ENCODE measurements at places on chromosomes 1 and 21. TPM values are rescaled to one million over a fixed set of nuclear protein-coding genes. Genes with fewer than 3 reads are reported as not detected.

DNA sequence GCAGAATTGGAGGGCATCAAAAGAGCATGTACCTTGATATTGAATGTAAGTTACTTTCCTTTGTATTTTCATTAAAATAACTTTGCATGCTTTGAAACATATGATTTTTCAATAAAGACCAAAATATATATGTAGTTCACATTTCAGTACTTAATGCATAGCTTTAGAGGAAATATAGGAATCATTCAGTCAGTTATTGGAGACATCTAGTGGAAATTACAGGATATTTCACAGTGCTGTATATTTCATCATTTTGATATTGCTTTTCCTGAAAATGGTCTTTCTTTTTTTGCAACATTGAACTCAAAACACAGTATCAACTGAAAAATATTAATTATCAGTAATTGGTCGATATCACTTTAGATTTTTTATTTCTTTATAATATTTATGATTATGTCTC lies 375.8 kb downstream of the NCAM2 start:
- DNase-seq = no peak

DNA sequence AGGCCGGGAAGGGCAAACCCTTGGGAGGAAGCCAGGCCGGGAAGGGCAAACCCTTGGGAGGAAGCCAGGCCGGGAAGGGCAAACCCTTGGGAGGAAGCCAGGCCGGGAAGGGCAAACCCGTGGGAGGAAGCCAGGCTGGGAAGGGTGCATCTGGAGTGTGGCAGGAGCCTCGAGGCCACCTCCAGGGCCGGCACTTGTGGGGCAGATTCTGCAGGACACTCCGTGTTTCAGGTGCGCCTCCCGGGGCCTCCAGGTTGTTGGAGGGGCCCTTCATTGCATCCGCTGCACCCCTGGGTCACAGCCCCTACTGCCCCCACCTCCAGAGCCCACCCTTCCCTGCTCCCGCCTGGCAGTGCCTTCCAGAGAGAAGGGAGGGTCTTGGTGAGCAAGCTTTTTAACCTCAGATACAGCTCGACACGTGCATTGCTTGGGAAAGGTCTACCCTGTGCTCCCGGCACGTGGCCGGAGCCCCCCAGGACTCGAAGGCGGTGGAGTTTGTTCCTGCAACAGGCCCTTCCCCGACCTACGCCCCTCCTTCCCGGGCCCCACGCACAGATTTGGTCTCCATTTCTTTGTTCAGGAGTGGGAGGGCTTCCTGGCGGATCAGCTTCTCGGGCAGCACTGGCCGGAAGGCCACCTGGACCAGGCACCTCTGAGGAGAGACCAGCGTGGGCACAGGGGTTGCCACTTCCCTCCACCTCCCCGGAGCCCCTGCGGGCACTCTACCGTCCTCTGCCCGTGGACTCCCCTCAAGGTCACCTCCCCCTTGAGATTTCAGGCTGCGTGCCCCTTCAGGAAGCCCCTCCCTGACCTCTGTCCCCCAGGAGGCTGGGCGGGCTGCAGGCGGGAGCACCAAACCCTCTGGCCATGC lies 9.4 kb upstream of the TMEM52 start:
- no peak for DNase-seq

DNA sequence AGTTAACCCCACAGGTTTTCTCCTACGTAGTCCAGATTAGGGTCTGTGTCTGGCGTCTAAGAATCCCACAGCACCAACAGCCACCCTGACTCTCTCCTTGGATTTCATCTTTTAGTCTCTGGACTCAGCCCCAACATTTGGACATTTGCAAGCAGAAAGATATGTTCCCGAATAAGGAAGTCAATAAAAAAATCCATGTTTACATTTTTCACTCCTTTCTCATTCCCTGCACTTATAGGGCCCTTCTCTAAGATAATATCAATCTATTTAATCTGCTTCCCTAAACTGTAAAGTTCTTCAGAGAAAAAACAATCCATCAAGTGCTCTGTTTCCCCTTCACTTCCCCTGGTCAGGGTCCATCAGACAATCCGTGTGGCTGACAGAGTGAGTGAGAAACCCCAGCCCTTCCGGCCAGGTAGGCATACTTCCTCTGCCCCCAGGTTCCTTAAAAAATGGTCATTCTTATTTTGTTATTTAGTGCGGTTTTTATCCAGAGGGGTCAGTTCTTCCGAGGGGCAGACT lies 105.9 kb upstream of the CDC42BPA start:
- DNase-seq = no peak

FHAD1 gene
- total RNA-seq = not detected

- no peak for DNase-seq
Measured at GRCh38 chr1:185033686-185034085, 11.7 kb upstream of the RNF2 start.

Data from uterus (tissue), 4 donors.